ENCODE measurements at places on chromosomes 7 and 10. TPM values are rescaled to one million over a fixed set of nuclear protein-coding genes. Genes with fewer than 3 reads are reported as not detected.

Gene SPDYE2B
- not detected for total RNA-seq

Gene CNNM1
- total RNA-seq, result 1.8 TPM

Gene WASL
- 32.4 TPM for total RNA-seq

Gene FAM200A
- 14.0 TPM for total RNA-seq

Gene FAM237B
- not detected for total RNA-seq

Gene FGL2
- total RNA-seq, result 0.66 TPM

Gene IFIT2
- total RNA-seq, result 1.2 TPM

Gene C10orf62
- total RNA-seq, result 0.12 TPM

Gene CELF2
- total RNA-seq, result 0.14 TPM

Gene FAM221A
- total RNA-seq, result 3.3 TPM

Gene MAT1A
- 0.61 TPM for total RNA-seq

Gene EPHB6
- not detected for total RNA-seq

Gene FGF8
- total RNA-seq, result 0.37 TPM

Gene RARRES2
- total RNA-seq, result not detected

Gene DPY19L1
- total RNA-seq, result 153 TPM

Gene LHFPL3
- total RNA-seq, result not detected

Gene GRID2IP
- not detected for total RNA-seq

Gene DNAJC30
- total RNA-seq, result 3.5 TPM

Gene OPALIN
- total RNA-seq, result not detected

Gene ATP6V1F
- total RNA-seq, result 78.5 TPM

Gene GARIN1A
- 0.03 TPM for total RNA-seq

Gene MYH16
- total RNA-seq, result not detected

Gene PDE1C
- total RNA-seq, result 46.5 TPM

Gene PTPN20
- 21.1 TPM for total RNA-seq

Gene SDHAF3
- total RNA-seq, result 37.3 TPM

Gene SLC13A1
- not detected for total RNA-seq

Gene GLI3
- 2.9 TPM for total RNA-seq

Gene CFTR
- not detected for total RNA-seq

Gene PSMG3
- total RNA-seq, result 125 TPM

Gene BUD23
- total RNA-seq, result 231 TPM

Gene C7orf33
- total RNA-seq, result not detected

Gene FBXO24
- 1.3 TPM for total RNA-seq

Gene GIMAP6
- not detected for total RNA-seq

Gene GPR158
- 0.06 TPM for total RNA-seq

Gene PPP1R9A
- total RNA-seq, result 3.6 TPM

Gene ALDH18A1
- 102 TPM for total RNA-seq

Data from NCI-H460 (cell line).